ENCODE measurements at places on chromosomes 3 and 15. TPM values are rescaled to one million over a fixed set of nuclear protein-coding genes. Genes with fewer than 3 reads are reported as not detected.

- peak; percentile 30 for DNase-seq
These were observed 28.0 kb upstream of the SLCO2A1 start for GRCh38 chr3:134057654-134058110.

GRCh38 chr3:3241596-3241995 is 62.1 kb upstream of the CRBN start:
- no peak for DNase-seq

DNA sequence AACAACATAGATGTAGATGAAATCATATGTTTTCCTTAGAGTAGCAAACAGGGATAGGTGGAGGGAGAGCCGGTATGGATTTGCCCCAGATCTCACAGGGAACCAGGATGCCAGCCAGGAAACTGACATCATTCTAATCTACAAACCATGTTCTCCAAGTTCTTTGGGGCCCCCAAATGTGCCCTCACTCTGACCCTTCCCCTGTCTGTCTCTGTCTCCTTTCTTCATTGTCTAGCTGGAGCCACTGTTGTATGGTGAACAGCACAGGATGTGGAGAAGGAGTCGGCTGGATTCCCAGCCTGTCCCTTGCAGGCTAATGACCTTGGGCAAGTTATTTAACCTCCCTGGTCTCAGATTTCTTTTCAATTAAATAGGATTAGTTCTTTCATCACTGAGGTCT is 962 bp downstream of the ATP13A5 start:
- no peak for DNase-seq

DNA sequence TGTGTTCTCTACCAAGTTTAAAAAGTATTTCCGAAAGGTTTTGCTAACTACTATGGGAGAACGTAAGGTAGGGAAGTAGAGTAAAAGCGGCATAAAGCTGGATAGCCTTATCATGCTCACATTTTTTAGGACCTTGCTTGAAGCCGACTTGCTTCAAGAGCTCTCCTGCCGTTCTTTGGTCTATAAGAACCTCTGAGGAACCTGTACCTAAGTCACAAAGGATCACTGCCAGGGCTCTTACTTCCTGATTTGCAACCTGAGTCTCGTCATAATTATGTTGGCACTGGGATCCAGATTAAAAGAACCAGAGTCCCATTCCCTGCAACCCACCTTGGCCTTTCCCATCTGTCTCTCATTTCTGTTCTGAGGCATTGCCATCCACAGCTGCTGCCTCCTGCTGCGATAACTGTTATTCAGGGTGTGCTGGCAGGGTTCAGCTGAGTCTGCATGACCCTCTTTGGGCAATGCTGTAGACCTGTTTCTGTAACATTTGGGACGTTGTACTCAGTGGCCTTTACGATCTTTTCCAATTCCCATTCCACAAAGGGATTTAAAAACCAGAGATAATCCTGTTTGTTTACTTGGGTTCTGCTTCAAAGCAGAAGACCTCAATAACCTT is 131.0 kb upstream of the UMPS start:
- no peak for DNase-seq

DNA sequence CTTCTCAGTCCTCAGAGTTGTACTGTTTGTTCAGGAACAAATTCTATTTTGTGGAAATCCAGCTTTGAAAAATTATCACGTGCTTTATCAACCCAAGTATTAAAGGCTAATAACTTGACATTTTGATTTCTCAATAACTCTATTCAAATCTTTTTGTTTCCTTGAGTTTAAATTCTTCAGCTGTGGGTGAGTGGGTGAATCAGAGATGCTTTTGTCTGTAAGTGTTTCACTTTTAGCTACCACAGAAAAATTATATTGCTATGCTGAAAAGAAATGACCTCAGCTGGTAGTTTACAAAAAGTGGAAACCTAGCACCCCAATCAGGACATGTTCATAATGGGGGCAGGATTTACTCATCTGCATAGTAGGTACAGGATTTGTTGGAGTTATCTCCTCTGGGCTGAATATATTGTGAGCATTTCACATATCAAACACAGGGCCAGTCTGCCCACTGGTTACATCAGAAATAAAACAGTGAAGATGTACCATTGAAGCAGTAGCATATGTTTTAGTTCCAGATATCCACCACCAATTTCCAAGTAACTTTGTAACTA is 30.5 kb downstream of the MINDY4B start:
- DNase-seq = no peak

GRCh38 chr3:66722675-66723074 is 221.9 kb upstream of the LRIG1 start:
- no peak for DNase-seq

DNA sequence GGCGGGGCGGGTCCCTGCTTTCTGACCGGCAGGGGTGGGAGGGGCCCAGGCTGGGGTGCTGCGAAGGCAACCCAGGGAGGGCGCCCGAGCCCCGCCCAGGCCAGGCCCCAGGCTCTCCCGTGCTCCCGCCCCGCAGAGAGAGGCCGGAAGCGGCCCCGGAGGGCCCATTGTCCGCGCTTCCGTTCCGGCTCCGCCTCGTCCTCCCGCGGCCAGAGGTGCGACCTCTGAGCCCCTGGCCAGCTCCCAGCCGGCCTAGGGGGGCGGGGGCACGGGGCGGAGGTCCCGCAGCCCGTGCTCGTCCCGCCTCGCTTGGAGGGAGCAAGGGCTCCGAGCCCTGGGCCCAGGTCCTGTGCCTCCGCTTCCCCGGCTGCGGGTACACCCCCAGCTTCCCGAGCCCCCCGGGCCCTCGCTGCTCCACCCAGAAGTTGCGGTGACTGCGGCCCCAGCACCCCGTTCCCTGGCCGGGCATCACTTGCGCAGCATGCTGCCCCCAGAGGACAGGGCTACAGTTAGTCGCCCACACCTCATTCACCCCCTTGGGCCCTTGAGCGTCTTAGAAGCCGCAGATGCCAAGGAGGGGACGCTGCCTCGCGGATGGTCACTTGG is 20.4 kb upstream of the PLXND1 start:
- DNase-seq = peak; percentile 85

DNA sequence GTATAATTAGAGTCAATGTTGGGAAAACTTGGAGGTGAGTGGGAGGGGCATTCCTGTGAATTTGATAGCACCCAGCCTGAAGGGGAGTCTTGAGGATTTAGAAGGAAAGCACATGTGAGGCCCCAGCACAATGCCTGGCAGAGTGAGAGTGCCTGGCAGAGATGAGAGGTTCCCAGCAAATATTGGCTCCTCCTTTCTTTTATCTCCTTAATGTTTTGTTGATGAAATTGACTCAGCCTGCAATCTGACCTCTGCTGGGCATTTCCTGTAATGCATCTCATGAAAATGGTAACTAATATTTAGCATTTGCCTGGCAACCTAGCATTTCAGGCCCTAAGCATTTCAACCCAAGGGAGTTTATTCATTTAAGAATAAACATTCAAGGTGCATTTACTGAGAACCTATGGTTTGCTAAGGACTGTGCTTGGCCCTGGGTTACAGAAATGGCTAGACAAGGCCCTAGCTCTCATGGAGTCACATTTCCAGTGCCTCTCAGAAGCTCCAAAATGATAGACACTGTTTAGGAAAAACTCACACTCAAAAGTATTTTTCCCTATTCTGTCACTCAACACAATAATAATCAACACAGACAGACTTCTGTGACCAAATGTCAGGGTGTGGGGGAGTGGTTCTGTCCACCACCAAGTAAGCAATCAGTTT is 19.0 kb downstream of the PDHB start:
- DNase-seq = peak; percentile 47

DNA sequence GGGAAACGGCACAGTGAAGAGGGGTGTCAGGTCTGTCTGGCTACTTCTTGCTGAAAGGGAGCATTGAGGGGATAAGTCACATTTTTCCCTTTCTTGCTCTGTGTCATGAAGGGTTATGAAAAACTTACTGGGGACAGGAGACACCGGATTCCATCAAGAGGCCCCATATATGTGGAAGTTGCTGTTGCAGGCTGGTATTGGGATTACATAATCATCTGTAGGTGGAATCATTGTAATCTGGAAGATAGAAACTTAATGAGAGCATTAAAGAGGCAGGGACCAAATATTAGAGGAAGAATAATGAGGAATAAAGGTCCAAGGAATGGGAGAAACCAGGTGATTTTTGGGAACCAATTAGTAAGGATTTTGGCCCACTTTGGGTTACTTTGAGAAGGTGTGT is 4.2 kb upstream of the TCAIM start:
- DNase-seq = no peak

GRCh38 chr15:31461911-31462480 is 135.4 kb downstream of the KLF13 start:
- DNase-seq = peak; percentile 3

DNA sequence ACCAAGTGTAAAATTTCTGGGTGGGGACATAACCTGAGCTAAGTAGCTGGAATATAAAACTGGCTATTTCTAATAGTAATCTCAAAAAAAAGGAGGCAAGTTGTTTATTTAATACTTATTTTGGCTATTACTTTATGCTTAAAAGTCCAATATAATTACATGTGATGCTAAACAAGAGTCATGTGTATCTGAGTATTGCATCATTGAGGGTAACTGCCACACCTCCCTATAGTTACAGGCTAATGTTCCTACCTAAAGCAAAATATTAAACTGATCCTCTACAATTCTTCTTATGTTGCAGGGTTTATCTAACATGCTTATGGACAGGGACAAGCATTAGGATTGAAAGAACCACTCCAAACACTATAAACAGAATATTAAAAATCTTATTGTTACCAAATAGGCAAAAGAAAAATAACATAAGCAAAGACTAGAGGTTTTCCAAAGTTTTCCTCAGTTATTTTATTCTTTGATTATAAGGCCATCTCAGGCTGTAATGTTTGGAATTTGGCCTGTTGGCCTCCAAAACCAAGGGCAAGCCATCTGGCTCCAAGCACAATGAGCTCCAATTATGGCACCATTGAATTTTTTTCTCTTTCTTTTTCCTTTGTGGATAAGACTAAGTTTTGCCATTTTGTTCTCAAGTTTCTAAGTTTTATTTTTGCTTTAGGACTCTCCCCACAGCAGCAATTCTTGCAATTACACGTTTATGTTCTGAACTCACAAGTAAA is 75.8 kb upstream of the ABI3BP start:
- no peak for DNase-seq

DNA sequence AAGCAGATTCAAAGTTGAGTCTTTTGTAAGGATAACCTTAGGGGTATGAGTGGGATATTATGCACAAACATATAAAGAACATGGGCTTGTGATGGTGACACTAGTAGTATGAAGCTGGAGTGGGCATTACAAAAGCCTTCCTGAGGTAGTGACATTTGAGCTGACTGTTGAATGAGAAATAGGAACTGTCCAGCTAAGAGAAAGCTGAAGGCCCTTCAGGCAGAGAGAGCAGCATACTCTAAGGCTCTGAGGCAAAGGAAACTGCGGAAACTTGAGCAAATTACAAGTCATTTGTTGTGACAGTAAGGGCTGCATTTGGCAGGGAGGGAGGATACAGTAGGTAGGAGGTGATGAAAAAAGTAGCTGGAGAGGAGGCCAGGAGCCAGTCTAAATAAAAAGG is 190.7 kb upstream of the CD96 start:
- DNase-seq = no peak

The CPN2 gene
- 87.9 TPM for total RNA-seq

The RHCG gene
- 0.19 TPM for total RNA-seq

The LRRC31 gene
- 2.7 TPM for total RNA-seq

The PLXNA1 gene
- total RNA-seq = 6.8 TPM

The CCR1 gene
- total RNA-seq = 5.9 TPM

The KBTBD12 gene
- total RNA-seq = 0.08 TPM
